ENCODE measurements at places on chromosomes 11 and 22. TPM values are rescaled to one million over a fixed set of nuclear protein-coding genes. Genes with fewer than 3 reads are reported as not detected.

DNA sequence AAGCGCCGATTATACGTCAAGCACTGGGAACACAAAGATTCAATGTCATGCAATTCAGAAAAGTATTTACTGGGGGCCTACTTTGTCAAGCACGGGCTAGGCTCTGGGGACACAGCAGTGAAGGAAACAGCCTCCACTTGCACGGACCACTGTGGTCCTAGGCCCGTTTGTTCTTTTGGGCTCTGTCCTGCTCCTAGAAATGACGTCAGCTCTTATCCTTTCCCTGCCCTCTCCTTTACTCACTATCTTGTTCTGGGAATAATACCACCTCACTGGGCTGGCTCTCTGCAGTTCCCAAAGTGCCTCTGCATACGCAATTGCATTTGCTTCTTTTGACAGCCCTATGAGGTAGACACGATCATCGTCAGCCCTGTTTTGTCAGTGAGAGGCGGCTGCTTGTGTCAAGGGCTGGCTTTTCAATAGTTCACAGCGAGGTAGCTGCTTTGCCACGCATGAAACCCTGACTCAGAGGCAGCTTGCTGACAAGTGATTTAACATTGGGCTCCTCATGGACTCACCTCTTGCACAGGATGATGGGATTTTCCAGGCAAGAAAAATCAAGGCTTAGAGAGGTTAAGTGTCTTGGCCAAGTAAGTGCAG is 22.9 kb upstream of the IGSF22 start:
- no peaks in the 10 kb centered on the region for H3K4me1 ChIP-seq
- H3K4me3 ChIP-seq = no peak overlapping the region
- no peak for DNase-seq

- H3K36me3 ChIP-seq = no peaks in the 10 kb centered on the region
- no peak overlapping the region for H3K4me3 ChIP-seq
- H3K27ac ChIP-seq = no peak overlapping the region
- H3K27me3 ChIP-seq = peaks cover 16% of the 10 kb centered on the region
- peak; percentile 86 for DNase-seq
These were observed 41.0 kb upstream of the PRDM11 start for GRCh38 chr11:45105233-45105983.

GRCh38 chr22:47001288-47001687 is 238.8 kb downstream of the TBC1D22A start:
- no peaks in the 10 kb centered on the region for H3K4me1 ChIP-seq
- no peak for DNase-seq
- H3K4me3 ChIP-seq = no peak overlapping the region
- peaks cover 7% of the 10 kb centered on the region for H3K36me3 ChIP-seq
- H3K27me3 ChIP-seq = no peaks in the 10 kb centered on the region

DNA sequence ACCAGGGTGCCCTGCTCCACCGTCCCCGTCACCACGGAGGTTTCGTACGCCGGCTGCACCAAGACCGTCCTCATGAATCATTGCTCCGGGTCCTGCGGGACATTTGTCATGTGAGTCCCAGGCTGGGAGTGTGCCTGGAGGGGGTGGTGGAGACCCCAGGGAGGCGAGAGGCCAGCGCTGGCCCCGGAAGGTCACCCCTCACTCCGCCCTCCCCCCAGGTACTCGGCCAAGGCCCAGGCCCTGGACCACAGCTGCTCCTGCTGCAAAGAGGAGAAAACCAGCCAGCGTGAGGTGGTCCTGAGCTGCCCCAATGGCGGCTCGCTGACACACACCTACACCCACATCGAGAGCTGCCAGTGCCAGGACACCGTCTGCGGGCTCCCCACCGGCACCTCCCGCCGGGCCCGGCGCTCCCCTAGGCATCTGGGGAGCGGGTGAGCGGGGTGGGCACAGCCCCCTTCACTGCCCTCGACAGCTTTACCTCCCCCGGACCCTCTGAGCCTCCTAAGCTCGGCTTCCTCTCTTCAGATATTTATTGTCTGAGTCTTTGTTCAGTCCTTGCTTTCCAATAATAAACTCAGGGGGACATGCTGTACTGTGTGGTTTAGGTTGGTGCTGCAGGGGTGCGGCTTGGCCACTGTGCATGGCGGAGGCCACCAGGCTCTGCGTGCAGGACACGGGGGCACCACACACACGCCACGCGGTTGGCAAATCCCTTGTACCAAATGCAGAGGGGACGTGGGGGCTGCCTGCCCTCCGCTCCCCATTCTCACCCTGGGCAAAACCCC is 35.4 kb downstream of the MUC2 start:
- peaks cover 22% of the 10 kb centered on the region for H3K27me3 ChIP-seq
- no peaks in the 10 kb centered on the region for H3K36me3 ChIP-seq
- H3K4me1 ChIP-seq = no peaks in the 10 kb centered on the region
- DNase-seq = peak; percentile 63
- H3K4me3 ChIP-seq = no peak overlapping the region

The PARVA gene
- 84.0 TPM for total RNA-seq

The IGLL1 gene
- total RNA-seq = not detected

Measured in upper lobe of right lung (tissue), 1 donor.